ENCODE measurements at places on chromosomes 12 and 14. TPM values are rescaled to one million over a fixed set of nuclear protein-coding genes. Genes with fewer than 3 reads are reported as not detected.

GRCh38 chr14:68564826-68565759 lies 227.8 kb downstream of the ZFP36L1 start:
- peak; percentile 43 for DNase-seq

GRCh38 chr12:96445691-96446583 lies 43.4 kb upstream of the CFAP54 start:
- peak; percentile 80 for DNase-seq

DNA sequence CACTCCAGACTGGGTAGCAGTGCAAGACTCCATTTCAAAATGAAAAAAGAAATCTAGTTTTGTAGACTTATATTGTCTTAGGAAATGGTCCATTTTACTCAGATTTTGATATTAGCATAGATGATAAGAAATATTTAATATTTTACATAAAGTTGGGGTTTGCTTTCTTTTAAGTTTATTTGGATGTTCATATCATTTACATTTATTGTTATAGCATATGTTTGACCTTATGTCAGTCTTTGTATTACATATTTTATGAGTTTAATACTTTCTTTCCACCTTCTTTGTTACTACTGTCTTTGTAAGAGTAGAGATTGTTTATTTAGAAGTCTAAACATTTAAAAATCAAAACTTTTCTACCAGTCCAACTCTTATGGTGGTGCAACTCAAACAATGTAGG lies 162.7 kb upstream of the OTX2 start:
- no peak for DNase-seq

- no peak for DNase-seq
These were observed 101.1 kb downstream of the C12orf75 start for GRCh38 chr12:105431537-105432100.

- DNase-seq, result no peak
These were observed 229.7 kb downstream of the SLC25A21 start for GRCh38 chr14:36942522-36943245.

DNA sequence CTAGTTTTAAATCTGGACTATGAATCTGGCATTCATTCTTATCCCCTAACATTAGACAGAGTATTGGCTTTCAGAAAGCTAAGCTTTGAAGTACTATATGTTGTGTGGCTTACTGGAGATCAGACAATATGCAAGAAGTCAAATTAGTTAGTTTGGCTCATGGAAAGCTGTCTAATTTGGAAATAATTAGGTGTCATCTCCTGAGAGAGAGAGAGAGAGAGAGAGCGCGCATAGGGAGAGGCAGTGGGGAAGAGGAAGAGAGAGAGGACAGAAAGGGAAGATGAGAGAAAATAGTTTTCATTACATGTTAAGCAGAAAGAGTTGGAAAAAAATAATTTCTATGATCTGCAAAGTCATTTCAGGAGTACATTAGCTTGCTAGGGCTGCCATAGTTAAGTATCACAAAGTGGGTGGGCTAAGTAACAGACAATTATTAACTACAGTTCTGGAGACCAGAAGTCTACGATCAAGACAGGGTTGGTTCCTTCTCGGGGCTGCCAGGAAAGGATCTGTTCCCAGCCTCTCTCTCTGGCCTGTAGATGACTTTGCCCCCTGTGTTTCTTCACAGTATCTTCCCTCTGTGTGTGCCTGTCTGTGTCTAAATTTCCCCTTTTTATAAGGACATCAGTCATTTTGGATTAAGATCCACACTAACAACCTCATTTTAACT lies 404.2 kb downstream of the RGS6 start:
- DNase-seq, result no peak

GRCh38 chr12:50523772-50524171 lies 19.0 kb downstream of the DIP2B start:
- no peak for DNase-seq

- no peak for DNase-seq
These were observed 5.9 kb upstream of the PRPH start for GRCh38 chr12:49288922-49289555.

- no peak for DNase-seq
These were observed 104.2 kb upstream of the LGR5 start for GRCh38 chr12:71335151-71335962.

DNA sequence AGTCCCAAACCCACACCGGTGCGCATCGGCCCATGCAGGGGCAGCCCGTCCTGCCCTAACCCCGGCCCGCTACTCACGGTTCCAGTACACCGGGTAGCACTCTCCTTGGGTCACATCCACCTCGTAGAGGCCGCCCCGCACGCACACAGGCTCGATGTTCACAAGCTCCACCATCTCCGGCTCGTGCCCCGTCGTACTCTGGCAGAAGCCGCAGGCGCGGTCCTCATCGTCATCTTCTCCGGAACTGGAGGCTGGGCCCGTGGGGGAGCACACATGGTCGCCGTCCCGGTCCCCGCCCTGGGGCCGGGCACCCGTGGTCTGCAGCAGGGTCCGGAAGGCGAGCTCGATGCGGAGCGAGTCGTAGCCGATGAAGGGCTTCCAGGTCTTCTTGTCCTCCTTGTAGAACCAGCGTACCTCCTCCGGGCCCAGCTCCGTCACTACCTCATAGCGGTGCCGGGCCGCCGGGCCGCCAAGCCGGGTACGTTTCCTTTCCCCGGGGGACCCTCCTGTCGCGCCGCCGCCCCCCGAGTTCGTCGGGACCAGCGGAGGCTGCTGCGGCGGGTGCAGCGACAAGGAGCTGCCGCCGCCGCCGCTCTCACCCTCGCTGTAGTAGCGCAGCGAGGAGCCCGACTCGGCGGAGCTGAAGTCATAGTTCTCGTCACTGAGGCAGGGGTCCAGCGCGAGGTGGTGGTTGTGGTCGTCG lies 788 bp downstream of the DDHD1 start:
- peak; percentile 77 for DNase-seq

- DNase-seq, result no peak
These were observed 24.2 kb downstream of the TRAFD1 start for GRCh38 chr12:112149596-112149995.

DNA sequence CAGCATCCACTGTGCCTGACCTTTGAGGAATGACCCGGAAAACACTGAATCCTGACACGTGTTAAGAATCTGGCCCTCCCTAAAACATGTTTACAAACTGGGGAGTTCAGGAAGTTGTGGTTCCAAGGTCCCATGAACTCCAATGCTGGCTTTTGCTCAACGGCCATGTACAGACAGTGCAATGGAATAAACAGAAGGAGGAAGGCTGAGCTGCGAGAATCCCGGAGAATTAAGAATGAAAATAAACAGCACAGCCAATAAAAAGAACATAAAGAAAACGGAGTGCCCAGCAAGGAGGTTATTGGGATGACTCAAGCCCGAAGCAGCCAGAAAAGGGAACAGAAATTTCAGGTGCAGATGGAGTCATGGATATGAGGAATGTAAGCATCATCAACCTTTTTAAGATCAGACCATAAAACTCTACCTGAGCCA lies 32.3 kb downstream of the BCL11B start:
- DNase-seq, result no peak

- DNase-seq, result no peak
These were observed 211.4 kb upstream of the ABCD2 start for GRCh38 chr12:39830852-39831520.

GRCh38 chr12:8483079-8483478 lies 27.3 kb downstream of the CLEC6A start:
- peak; percentile 33 for DNase-seq

DNA sequence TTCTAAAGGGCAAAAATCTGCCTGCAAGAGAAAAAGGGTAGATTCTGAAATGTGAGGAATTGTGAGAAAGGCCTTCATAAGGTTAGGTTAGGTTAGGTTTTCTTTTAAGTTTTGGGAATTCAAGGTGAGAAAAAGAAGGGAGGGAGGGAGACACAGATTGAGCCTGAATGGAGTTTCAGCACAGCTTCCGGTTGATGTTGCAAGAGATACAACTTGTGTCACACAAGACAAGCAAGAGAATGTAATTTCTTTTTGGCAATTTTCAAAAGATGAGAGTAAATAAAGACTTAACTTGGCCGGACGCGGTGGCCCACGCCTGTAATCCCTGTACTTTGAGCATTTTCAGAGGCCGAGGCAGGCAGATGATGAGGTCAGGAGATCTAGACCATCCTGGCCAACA lies 63.8 kb downstream of the CPSF2 start:
- no peak for DNase-seq

GRCh38 chr12:68240975-68241374 lies 12.4 kb downstream of the IL22 start:
- DNase-seq, result peak; percentile 75

- no peak for DNase-seq
These were observed 10.1 kb upstream of the CEBPE start for GRCh38 chr14:23128969-23129758.

GRCh38 chr14:32698831-32699230 lies 239.8 kb upstream of the NPAS3 start:
- DNase-seq, result no peak

DNA sequence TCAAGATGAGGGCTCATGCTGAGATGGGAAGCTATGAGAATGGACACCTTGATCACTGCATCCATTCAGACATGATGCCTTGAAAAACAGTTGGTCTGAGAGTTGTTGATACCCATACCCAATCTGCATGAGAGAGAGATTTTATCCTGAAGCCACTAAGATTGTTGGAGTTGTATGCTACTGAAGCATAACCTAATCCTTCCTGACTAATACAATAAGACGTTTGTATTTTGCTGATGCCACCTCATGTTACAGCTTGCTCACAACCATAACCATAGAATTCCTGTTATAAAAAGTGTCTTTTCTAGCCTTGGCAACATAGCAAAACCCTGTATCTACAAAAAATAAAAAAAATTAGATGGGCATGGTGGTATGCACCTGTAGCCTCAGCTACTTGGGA lies 12.7 kb upstream of the SERPINA1 start:
- no peak for DNase-seq

INSM2 gene
- total RNA-seq, result not detected

RD3L gene
- total RNA-seq, result not detected

GSC gene
- total RNA-seq, result not detected

ITGB7 gene
- total RNA-seq, result 702 TPM

C1RL gene
- total RNA-seq, result 31.2 TPM

CAND1 gene
- 143 TPM for total RNA-seq

Measured in activated CD4-positive, alpha-beta T cell treated with anti-CD3 and anti-CD28 coated beads, Interleukin-2, amount 10 ng/mL, durations not matched to agents 7 days and 5 days (primary cell).